ENCODE measurements at places on chromosomes 12 and 14.
A peak's percentile ranks its signal among the peaks of the same experiment; 100 is the strongest.

GRCh38 chr14:102264355-102264754 lies 40.6 kb downstream of the MOK start:
- no peak for DNase-seq

DNA sequence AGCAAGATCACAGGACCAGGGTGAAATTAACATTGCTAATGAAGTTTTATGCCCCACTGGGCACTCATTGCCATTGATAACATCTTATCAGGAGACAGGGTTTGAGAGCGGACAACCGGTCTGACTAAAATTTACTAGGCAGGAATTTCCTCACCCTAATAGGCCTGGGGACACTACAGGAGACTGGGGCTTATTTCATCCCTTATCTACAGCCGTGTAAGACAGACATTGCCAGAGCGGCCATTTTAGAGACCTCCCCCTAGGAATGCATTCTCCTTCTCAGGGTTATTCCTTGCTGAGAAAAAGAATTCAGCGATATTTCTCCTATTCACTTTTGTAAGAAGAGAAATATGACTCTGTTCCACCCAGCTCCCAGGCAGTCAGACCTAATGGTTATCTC lies 8.3 kb downstream of the OR4K17 start:
- DNase-seq: no peak

GRCh38 chr12:49264466-49264872 lies 413 bp upstream of the TUBA1C start:
- no peak for DNase-seq

- DNase-seq: no peak
Measured at GRCh38 chr14:63752449-63753169, 24.7 kb upstream of the SGPP1 start.

DNA sequence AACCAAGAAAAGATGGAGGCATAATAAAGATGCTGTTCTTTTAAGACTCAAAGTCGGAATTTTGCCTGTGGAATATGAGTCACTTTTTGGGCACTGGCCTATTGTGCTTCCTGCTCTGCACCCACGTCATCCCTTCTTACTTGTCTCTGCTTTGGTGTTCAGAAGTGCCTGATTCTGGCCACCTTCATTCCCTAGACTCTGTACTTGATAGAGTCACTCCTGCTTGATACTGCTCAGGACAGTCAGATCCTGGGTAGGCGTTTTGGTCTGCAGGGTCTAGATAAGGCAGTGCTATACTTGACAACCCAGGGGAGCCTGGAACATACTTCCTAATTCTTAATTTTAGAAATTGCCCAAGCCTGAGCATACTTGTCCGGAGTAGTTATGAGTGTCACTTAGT lies 1.9 kb downstream of the LRRK2 start:
- peak; percentile 39 for DNase-seq

- no peak for DNase-seq
Measured at GRCh38 chr12:128510511-128510910, 243.5 kb downstream of the TMEM132C start.

- no peak for DNase-seq
Measured at GRCh38 chr12:1865284-1865866, 45.0 kb downstream of the LRTM2 start.

DNA sequence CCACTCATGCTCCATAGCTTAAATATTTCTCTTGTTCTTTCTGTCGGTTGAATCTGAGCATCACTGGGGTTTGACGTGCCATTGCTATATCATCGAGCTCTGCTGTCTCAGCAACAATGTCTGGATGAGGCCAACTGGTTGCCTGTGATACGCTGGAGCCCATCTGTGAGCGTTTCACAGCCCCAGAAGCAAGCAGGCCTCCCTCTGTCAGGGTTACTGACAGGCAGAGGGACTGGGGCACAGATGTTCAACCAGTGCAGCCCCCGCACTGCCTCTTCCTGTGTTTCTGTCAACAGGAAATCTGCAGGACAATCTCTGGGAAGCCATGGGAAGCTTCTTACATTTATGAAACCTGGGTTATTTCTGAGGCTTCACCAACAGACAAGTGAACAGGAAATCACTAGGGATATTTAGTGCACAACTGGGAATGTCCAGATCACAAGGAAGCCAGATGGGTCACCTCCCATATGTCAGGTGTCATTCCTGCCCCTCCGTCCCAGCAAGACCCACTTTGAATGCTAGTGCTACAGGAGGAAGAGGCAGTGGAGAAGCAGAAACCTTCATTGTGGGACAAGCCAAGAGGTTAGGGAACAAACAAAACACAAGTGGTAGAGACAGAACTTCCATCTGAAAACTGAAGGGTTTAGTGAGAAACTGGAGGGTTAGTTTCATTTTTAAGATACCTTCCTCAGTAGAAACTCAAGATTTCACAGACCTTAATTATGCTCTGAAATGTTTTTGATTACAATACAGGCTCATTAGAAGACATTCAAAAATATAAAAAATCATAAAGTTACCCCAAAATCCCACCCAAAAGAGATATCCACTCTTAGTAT lies 24.1 kb downstream of the DMAC2L start:
- DNase-seq: no peak

- peak; percentile 52 for DNase-seq
Measured at GRCh38 chr12:26746121-26746714, 86.8 kb downstream of the ITPR2 start.

- DNase-seq: no peak
Measured at GRCh38 chr14:102824832-102825231, 47.6 kb downstream of the TRAF3 start.

- DNase-seq: no peak
Measured at GRCh38 chr14:75402867-75403413, 24.9 kb upstream of the JDP2 start.

- no peak for DNase-seq
Measured at GRCh38 chr14:51305751-51306150, 65.7 kb downstream of the TMX1 start.

GRCh38 chr14:62661818-62662217 lies 383.4 kb downstream of the KCNH5 start:
- DNase-seq: no peak

GRCh38 chr14:24925771-24926374 lies 124.1 kb downstream of the STXBP6 start:
- no peak for DNase-seq

GRCh38 chr12:91098461-91098860 lies 12.8 kb downstream of the LUM start:
- DNase-seq: no peak

DNA sequence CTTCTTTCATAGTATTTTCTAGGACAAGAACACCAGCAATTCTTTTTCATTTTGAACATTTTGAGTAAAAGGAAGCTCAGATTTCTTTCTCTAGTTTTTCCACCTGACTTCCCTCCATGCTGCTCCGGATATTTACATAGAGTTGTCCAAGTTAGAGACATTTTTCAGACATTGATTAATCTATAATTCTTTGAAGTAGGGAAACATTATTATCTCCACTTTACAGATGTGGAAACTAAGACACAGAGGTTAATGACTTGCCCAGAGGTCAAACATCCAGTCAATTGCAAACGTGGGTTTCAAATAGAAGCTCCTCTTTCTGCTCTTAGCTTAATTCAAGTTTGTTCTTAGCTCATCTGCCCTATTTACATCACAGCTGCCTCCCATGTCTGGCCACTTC lies 138.3 kb downstream of the EGLN3 start:
- DNase-seq: no peak

DNA sequence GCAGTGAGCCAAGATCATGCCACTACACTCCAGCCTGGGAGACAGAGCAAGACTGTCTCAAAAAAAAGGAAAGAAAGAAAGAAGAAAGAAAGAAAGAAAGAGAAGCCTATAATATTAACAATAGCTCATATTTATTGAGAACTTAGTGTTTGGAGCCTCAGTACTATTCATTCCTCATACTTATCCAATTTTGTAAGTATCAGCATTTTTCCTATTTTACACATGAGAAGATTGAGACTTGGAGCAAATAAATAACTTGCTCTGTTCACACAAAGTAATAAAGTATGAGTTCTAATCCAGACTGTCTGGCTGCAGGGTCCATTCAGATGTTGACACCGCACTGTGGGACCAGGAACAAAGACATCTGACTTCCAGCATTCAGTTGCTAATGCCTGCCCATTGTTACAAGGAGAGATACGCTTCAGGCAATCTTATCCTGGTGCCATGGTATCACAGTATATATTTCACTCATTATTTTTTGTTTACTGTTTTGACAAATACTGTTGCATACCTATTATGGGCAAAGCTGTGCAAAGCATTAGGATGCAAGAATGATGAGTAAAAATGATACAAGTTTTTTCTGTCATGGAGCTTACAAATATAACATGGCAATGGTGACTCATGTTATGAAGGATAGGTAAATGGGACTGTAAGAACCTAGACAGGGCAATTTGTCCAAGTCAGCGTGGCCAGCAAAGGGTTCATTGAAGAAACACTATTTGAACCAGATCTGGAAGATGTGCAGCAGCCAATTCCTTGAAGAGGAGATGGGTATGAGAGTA lies 21.4 kb upstream of the TMTC2 start:
- DNase-seq: no peak

- DNase-seq: no peak
Measured at GRCh38 chr12:114580306-114580705, 103.7 kb downstream of the TBX3 start.

DNA sequence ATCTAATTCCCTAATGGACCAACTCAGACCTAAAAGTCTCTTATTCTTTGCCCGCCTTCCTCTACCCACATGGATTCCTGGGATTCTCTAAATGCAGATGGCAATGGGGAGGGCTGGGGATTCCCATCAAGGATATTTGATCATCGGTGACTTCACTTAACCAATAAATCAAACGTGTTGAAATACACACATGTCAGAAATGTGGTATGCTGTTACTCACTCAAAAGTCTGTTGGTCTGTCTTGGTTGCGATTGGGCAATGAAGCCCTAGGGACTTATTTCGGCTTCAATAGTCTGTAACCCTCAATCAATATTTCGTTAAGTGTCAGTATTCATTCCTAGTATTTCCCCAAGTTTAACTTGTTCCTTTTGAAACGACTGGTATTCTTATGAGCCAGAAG lies 117.2 kb upstream of the DIO3 start:
- DNase-seq: peak; percentile 64

DNA sequence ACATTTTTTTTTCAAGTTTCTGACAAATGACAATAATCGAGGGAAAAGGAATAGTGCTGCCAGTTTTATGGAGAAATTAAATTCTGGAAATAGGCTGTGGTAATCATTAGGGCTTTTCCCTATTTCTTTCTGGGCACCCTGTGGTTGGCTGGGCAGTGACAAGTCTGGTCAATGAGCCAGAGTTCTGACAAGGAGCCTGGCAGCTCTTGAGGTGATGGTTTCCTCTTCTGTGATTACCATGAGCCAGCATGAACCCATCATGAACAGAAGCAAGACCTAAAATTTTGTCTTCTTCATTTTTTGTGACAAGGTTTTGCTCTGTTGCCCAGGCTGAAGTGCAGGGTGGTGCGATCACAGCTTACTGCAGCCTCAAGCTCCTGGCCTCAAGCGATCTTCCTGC lies 115.8 kb downstream of the TRAFD1 start:
- no peak for DNase-seq

- DNase-seq: no peak
Measured at GRCh38 chr12:96770219-96771102, 136.6 kb upstream of the NEDD1 start.

DNA sequence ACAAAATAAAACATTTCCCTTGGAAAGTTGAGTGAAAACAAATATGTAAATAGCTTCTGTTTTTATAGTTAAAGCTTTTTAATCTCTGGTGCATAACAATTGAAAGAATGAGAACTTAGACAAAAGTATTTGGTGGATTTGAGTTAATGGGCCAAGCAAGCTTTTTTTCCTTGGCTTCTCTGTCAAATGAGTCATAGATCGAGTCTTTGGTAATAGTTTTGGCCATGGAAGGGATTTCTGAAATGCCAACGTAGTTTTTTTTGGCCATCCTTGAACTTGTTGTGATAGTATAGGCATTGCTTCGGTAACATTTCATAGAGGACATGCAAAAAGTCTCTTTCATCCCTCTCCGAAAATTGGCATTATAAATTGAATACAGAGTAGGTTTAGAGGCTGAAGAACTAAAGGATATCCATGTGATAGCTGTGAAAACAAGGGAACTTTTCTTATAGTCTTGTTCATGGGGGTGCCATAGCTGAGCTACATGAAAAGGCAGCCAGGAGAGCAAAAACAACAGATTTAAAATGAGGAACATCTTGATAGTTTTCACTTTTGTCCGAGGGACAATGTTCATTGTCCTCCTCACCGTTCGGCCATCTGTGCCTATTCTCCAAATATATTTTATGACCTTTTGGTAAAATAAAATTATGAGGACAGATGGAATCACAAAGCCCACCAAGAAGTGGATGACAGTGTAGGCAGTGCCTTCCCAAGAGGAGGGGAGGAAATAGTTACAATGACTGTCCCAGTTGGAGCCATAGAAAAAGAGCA lies 34.7 kb downstream of the GPR19 start:
- DNase-seq: peak; percentile 42

DNA sequence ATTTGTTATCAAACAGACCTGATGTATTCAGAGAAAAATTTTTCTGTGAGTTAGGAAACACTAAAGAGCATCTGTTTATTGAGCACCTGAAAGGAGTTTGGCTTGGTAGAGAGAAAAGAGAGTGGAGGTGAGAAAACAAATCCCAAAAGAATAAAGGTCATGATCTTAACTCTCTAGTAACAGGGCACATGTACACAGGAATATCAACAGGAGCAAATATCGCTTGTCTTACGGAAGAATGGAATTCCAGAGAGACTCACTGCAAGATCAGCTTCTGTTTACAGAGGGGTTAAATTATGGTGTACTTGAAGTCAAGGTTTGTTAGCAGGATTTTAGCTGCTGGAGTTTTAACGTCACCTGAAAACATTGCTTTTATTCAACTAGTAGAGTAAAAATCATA lies 78.8 kb downstream of the SPPL3 start:
- no peak for DNase-seq

- no peak for DNase-seq
Measured at GRCh38 chr12:51127050-51127729, 43.8 kb upstream of the CSRNP2 start.

DNA sequence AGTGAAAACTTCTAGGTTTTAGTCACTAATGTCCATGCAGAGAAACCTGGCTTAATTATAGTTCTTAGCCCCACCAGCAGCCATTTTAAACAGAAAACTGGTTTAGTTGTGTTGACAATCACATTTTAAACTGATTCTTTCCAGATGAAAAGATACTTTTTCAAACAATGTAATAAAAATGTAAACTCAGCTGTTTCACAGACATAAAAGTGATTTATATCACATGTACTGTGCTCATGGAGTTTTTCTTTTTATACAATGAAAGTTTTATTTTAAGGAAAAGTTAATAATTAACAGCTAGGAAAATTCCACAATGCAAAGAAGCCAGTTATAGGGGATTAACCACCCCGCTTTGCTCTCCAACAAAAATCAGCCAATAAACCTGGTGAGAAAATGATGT lies 129.7 kb downstream of the PAX9 start:
- DNase-seq: no peak

GRCh38 chr14:101591121-101591520 lies 29.8 kb downstream of the DIO3 start:
- DNase-seq: no peak

GRCh38 chr12:11555743-11556625 lies 93.5 kb upstream of the ETV6 start:
- DNase-seq: no peak

- no peak for DNase-seq
Measured at GRCh38 chr14:105894978-105895881, 368.8 kb downstream of the TMEM121 start.
